Urinary bladder (tissue), 4 donors: ENCODE measurements at places on chromosomes 7 and 10. TPM values are rescaled to one million over a fixed set of nuclear protein-coding genes. Genes with fewer than 3 reads are reported as not detected.

CPN1 gene
- 0.16 TPM for total RNA-seq

CRCP gene
- 33.2 TPM for total RNA-seq

LIPJ gene
- total RNA-seq: 0.26 TPM

DNAJC2 gene
- total RNA-seq: 21.9 TPM

AFAP1L2 gene
- 32.6 TPM for total RNA-seq

PTF1A gene
- not detected for total RNA-seq

THSD7A gene
- total RNA-seq: 30.8 TPM

HERC4 gene
- 155 TPM for total RNA-seq

SPDYE3 gene
- not detected for total RNA-seq

ADK gene
- total RNA-seq: 42.8 TPM

SPDYE11 gene
- not detected for total RNA-seq

CTNNA3 gene
- 26.1 TPM for total RNA-seq

AMPH gene
- 15.3 TPM for total RNA-seq

MYH16 gene
- total RNA-seq: not detected

METTL27 gene
- 2.9 TPM for total RNA-seq

SFXN4 gene
- 16.1 TPM for total RNA-seq

YKT6 gene
- total RNA-seq: 25.3 TPM

FEZF1 gene
- total RNA-seq: not detected

LSM5 gene
- 34.1 TPM for total RNA-seq

SPDYE1 gene
- not detected for total RNA-seq

EPHA1 gene
- total RNA-seq: 3.2 TPM

LRIT1 gene
- total RNA-seq: not detected

NUTM2E gene
- total RNA-seq: not detected

INMT gene
- total RNA-seq: 24.8 TPM

SPDYE5 gene
- total RNA-seq: not detected

SORCS1 gene
- 14.8 TPM for total RNA-seq

TWIST1 gene
- 22.9 TPM for total RNA-seq

CNNM2 gene
- total RNA-seq: 9.0 TPM

SFTPD gene
- total RNA-seq: not detected

FLNC gene
- total RNA-seq: 136 TPM

WBP1L gene
- total RNA-seq: 30.1 TPM

RASA4 gene
- total RNA-seq: 30.9 TPM

AASS gene
- total RNA-seq: 60.7 TPM

OPTN gene
- total RNA-seq: 38.5 TPM

SPDYE6 gene
- total RNA-seq: not detected
